Left lobe of liver (tissue), 2 donors: ENCODE measurements at places on chromosomes 16 and 17.

GRCh38 chr16:50270510-50271147, 4.3 kb downstream of the ADCY7 start:
- DNase-seq: no peak

DNA sequence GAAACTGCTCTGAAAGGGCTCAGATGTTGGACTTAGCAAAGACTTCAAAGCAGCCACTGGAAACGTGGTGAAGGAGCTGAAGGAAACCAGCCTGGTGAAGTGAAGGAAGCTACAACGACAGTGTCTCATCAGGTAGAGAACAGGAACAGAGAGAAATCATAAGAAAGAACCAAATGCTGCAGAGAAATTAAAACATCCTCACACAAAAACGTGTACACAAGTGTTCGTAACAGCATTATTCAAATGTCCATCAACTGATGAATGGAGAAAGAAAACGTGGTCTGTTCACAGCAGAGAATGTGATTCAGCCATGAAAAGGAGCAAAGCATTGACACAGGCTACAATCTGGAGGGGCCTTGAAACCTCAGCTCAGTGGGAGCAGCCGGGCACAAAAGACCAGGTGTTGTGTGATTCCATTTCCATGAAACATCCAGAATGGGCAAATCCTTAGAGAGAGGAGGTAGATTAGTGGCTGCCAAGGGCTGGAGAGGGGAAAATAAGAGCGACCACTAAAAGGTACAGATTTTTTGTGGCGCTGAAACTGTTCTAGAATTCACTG, 26.9 kb downstream of the IFT140 start:
- DNase-seq: no peak

GRCh38 chr16:15607700-15608396, 35.1 kb downstream of the MARF1 start:
- DNase-seq: peak; percentile 92

DNA sequence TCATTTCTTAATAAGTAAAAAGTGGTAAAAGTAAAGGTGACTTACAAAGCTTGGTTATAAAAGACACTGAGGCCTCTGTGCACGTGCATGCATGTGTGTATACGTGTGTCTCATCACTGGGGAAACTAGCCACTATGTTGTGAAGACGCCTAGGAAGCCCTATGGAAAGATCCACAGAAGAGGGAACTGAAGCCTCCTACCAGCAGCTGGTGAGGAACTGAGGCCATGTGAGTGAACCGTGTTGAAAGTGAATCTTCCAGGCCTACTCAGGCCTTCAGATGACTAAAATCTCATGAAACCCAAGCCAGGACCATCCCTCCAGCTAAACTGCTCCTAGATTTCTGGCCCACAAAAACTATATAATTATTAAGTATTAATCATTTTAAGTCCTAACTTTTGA, 23.7 kb downstream of the PHLPP2 start:
- DNase-seq: no peak

GRCh38 chr17:50115756-50116155, 14.2 kb downstream of the SAMD14 start:
- no peak for DNase-seq

- no peak for DNase-seq
These were observed 27.8 kb downstream of the ZC3H18 start for GRCh38 chr16:88597856-88598491.

DNA sequence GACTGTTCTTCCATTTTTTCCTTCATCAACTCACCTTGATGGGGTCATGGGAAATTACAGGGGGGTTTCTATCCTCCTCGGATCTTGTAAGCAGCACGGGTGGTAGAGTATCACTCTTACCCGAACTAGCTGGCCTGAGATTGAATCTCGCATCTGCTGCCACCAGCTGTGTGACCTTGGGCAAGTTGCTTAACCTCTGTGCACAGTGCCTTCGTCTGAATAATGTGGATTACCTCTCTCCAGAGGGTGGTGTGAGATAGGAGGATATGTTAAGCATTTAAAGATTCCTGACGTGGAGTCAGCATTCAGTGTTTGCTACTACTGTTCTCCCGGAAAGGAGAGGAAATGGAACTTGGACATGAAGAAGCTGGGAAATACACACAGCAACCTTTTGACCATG, 24.4 kb downstream of the LASP1 start:
- no peak for DNase-seq
